Stimulated activated CD4-positive, alpha-beta T cell treated with anti-CD3 and anti-CD28 coated beads, TNF-alpha, amount 100 ng/mL, for 4 hours (primary cell): ENCODE measurements at places on chromosomes 2 and 18.

DNA sequence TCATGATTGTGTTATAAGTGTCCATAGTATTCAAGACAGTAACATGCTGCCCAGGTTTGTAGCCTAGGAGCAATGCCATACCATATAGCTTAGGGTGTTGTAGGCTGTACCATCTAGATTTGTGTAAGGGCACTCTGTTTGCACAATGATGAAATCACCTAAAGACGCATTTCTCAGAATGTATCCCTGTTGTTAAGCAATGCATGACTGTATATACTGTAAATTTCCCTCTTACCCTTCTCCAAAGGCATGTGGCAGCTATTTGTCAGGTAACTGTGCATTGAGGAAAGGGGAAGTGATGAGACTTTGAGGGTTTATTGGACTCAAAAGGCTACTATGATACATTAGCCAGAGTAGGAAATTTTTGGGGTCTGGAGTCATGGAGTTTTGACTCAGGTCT, 180.8 kb downstream of the VAPA start:
- no peak for DNase-seq

DNA sequence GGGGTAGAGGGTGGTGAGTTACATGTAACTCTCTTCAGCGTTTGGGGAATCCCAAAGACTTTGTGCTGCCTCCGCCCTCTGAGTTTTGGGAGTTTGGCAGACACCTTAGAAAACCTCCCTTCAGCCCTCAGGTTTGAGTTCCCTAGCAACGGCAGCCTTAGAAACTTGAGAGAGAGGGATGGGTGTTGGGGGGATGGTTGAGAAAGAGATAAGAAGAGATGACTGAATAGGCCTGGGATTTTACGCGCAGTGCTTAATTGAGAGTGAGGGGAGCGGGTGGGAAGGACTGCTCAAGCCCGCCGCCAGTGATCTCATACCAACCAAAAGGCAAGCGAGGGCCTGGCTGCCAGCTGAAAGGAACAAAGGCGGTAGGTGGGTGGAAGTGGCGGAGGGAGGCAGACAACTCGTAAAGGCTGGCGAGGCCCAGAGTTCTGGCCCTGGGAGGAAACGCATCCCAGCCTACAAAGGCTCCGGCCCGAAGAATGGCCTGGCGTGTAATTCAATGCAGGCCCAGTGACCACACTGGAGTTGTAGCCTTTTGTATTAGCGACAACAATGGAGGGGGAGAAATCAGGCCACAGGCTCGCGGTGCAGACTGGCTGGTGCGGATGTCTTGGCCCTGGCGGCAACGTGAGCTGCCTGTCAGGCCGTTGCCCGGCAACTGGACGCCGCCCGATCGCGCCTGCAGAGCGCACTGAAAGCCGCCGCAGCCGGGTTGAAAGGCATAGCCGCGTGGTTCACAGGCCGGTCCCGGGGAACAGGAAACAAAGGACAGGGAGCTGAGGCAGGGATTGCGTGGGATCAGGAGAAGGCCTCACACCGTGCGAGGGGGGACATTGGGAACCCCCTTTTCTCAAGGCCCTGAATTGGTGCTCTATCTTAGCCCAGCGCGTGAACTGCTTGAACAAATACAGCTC, 39.9 kb upstream of the DARS1 start:
- DNase-seq = no peak

DNA sequence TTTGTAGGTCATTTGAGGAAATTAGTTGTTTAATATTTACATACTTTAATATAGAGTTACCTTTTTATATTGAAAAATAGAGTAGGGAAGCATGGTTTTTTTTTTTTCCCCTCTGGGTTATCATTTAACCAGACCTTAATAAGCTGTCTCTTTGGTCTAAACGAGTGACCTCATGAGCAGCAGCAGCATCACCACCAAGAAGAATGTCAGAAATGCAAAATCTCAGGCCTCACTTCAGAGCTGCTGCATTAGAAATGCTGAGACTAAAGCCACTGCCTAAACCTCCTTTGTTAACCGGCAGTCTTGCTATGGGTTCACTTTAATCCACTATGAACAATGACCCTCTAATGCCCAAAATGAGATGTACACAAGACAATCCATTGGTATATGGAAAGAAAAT, 733.7 kb upstream of the FAM98A start:
- no peak for DNase-seq

DNA sequence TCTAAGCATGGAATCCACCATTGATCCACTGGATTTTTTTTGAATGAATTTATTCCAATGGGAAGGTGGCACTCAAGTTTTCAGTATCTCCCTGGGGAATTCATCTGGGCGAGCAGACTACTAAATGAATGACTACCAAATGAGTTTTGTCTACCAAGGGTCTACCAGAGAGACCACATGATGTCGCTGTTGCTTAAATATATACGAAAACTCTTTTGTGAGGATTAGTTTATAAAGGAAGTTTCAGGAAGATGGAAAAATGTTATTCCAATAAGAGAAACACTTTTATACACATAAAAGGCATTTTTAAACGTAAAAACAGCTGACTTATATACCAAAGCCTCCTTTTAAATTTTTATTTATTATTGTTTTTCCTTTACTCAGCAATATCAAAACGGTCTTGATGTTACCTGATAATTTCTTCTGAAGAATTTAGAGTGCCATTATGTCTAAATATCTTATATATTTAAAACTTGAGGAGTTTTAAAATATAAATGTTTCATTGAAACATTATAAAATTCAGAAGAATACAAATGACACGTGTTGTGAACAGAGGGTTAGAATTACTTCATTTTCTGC, 139.7 kb downstream of the HRH4 start:
- no peak for DNase-seq

DNA sequence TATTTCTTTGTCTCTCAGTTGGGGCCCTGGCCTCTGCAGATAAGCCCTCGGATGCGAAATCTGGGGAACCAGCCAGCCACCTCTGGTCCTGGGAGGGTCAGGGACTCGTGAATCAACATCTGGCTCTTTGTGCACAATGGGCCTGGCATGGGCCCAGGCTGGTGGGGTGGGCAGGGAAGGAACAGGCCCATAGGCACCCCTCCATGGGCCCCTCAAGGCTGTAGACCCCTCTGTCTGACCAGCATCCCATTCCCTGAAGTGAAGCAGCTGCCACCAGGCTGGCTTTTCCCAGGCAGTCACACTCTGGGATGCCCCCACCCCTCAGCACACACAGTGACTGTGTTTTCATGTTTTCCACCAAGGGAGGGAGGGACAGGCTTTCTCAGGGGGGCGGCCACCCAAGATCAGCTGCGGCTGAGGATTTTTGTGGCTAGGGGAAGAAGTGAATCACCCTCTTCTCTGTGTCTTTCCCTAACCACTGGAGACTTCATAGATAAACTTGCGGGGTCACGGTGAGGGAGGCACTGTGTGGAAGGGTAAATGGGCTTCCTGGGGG, 166.0 kb downstream of the AGAP1 start:
- DNase-seq = no peak

- peak; percentile 34 for DNase-seq
Observed at GRCh38 chr2:28895189-28895893, 874 bp downstream of the WDR43 start.

DNA sequence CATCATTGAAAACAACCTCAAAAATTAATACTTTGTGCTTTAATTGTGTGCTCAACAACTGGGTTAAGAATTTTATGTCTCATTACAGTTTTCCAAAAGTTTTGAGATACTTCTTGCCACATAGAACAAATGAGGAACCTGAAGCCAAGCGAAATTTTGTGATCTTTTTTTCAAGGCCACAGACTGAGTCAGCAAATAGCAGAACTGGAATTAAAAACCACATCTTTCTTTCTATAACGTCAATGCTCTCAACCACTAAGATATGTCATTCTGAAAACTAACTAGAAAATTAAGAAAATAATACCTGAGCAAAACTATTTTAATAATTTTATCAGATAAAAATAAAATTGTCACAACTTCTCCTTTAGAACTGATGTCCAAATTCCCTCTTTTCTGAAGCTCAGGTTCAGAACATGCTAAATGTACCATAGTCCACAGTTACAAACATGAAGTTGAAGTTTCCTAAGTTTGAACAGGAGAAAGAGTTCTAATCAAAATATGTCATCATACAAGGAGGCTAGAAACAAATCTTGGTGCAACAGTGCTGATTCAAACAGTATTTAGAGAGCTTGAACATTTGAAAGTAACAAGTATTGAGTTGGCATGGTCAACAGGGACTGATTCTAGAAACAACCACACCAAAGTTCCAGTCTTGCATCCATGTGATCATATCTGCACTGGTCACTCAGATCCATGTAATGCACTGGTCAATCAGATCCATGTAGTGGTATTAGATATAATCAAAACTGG, 27.6 kb upstream of the CALCRL start:
- DNase-seq = no peak

- no peak for DNase-seq
Observed at GRCh38 chr18:44830581-44830980, 149.9 kb downstream of the SETBP1 start.

DNA sequence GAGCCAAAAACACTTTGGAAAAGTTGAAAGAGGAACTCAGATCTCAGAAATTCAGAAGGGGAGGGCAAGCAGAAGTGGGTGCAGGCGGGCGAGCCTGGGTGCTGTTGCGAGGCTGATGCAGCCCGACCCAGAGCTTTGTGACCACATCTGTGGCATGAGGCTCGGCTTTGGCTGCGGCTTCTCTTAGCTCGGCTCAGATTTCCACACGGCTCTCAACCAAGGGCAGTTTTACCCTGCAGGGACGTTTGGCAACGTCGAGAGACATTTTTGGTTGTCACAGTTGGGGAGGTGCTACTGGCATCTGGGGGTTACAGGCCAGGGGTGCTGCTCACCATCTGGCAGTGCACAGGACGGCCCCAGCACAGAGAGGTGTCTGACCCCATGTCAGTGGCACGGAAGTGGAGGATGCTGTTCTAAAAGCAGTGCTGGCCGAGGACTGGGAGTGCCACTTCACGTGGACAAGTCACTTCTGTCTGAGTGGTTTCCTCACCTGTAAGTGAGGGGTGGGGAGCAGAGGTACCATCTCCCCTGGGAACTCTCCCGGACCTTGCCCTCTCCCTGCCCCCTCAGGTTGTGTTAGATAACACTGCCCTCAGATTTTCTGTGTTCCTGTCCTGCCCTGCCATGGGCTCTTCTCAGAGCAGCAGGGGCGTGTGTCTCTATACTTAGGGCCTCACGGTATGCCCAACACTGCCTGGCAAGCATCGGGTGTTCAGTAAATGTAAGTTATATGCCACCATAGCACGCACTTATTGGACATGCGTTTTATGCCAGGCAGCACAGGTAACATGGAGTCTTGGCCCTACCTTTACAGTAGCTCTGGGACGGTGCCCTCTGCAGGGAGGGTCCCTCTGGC, 48.7 kb upstream of the FAHD2A start:
- no peak for DNase-seq

DNA sequence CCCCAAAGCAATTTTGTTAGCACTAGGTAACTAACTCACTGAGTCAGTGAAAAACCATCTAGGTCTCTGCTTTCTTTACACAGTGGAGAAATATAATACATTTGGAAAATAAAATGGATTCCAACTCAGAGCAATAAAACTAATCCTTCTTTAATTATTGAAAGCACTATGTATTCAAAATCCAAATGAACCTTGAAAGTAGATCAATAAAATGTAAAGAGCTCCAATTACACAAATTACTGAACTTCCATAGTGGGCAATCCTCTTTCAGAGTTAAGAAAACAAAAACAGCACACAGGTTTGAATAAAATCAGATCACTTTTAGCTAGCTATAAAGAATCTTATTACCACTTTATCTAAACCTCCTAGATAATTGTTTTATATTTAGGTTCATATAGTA, 208.1 kb downstream of the NR4A2 start:
- no peak for DNase-seq

GRCh38 chr18:50454387-50454988, 79.6 kb downstream of the SKA1 start:
- DNase-seq = no peak

DNA sequence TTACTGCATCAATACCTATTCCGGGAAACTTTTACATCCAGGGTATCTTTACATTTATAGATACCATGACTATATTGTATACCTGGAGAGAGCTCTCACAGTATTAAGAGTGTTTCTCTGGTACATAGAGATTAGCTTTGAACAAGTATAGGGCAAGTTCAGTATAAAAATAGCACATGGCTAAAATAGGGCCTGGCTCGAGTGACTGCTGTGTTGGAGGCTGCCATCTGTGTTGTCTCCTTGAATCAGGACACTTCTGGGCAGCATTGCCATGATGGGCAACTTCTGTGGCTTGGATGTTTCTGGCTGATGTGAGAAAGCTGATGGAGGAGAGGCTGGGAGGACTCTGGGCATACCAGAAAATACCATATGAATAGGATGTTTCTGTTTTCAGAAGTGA, 18.7 kb downstream of the ARHGAP28 start:
- no peak for DNase-seq

GRCh38 chr18:8167026-8167425, 442.2 kb upstream of the RAB12 start:
- DNase-seq = no peak

DNA sequence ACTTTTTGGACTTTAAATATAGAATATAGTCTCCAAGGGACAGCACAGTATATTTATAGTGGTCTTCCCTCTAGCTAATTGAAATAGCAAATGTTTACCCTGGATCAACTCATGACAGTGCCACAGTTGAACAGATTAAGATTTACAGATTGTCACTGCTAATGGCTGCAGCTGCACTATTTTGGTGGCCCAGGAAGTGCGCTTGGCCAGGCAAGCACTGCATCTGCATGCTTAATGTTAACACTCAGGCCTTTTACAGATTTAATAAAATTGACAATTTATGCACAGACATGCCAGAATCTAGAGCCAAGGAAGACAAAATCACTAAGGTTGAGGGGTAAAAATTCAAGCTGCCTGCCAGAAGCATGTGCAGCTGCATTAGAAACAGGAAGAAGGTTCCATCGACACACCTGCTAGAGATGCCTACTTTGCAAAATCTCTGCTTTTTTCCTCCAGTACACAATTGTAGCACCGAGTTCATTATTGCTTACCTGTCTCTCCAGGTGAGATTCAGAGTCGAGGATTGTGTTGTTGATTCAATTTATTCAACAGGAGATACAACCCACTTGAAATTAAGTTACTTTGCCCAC, 1042.3 kb upstream of the NRXN1 start:
- DNase-seq = no peak

DNA sequence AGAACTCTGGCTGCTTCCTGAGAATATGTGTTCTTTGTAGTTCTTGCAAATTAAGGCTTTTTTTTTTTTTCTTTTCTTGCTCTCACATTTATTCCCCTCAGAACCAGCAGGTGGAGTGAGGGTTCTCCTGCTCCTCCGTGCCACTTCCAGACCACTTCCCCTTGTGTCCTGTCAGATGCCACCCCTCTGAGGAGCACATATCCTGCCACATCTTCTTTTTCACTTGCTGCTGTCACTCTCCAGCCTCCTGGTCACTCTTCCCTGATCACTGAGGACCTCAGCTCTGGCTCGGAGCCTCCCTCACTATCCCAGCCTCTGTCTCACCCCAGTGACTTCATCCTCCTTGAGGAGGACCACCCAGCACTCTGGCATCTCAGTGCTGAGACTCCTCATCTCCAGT, 100.5 kb downstream of the TACR1 start:
- DNase-seq = no peak
